ENCODE measurements at places on chromosomes 1 and 21. TPM values are rescaled to one million over a fixed set of nuclear protein-coding genes. Genes with fewer than 3 reads are reported as not detected.

DNA sequence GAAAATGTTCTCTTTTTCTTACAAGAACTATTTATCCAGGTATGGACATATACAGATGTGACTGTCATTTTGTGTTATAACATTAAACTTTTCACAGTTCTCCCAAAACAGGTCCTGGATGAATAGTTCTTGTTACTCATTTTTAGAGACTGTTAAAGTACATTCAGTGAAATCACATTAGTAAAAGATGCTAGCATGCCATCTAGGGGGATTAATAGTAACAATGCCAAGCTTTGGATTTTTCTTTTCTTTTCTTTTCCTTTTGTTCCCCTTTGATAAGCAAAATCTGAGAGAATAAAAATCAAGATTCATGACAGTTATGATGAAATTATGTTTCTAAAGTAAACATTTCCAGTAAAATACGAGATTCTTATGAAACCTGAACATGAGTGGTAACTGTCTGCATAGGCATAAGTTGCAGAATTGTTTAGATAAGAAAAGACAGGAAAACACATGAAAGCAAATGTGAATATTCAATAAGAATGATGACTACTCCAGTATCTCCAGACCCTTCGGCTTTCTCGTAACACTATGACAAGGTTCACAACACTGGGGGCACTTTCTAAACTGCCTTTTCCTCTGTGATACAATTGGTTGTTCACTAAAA, 77.5 kb downstream of the TPR start:
- no peak for DNase-seq
- H3K4me3 ChIP-seq: no peak overlapping the region
- no peak overlapping the region for H3K27ac ChIP-seq
- H3K36me3 ChIP-seq: no peaks in the 10 kb centered on the region
- H3K4me1 ChIP-seq: no peaks in the 10 kb centered on the region
- no peaks in the 10 kb centered on the region for H3K27me3 ChIP-seq

DNA sequence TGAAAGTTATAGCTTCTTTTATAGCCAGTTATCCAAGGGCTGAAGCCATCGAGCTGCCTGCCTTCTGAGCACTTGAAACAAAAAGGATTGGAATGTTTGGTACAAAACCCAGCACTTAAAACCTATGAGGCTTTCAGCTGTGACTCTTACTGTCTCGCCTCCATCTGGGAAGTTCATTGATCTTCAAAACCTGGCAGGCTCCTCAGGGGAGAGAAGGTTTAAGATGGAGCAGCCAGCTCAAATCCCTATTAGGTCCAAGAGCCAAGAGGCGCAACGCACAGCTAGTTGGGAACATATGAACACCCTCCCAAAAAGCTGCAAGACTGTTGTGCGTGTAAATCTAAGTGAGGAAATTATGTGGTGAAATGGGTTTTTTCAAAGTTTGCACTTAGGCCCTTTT, 33.4 kb downstream of the BACE2 start:
- no peaks in the 10 kb centered on the region for H3K36me3 ChIP-seq
- no peak overlapping the region for H3K4me3 ChIP-seq
- no peak for DNase-seq
- no peak overlapping the region for H3K27ac ChIP-seq
- no peaks in the 10 kb centered on the region for H3K27me3 ChIP-seq

DNA sequence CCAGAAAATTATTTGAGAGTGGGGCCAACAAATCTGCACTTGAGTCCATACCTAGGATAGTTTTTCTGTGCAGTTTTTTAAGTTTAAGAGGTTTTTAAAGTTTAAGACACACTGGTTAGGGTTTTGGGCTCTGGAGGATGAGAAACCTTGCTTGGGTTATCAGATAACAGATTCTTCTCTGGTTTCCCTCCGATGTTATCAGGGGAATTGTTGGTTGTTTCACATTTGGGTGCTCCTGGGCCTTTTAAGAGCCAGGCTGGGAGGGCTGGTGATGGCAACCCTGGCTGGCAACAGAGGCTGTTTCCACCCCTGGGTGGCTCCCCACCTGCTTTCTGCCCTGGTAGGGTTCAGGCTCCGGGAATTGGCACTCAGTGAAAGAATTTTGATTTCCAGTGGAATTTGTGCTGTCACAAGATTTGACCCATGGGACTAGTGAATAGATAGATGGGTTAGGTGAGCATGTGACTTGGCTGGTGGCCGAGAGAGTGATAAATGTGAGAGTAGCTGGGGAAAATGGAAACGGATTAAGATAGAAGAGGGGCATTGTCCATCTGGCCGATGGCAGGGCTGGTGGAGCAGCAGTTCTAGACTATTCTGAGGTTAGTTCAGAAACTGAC, 14.8 kb downstream of the VANGL1 start:
- H3K27me3 ChIP-seq: no peaks in the 10 kb centered on the region
- H3K36me3 ChIP-seq: peaks cover 3% of the 10 kb centered on the region
- no peak for DNase-seq

The OLIG1 gene
- not detected for total RNA-seq

DNA sequence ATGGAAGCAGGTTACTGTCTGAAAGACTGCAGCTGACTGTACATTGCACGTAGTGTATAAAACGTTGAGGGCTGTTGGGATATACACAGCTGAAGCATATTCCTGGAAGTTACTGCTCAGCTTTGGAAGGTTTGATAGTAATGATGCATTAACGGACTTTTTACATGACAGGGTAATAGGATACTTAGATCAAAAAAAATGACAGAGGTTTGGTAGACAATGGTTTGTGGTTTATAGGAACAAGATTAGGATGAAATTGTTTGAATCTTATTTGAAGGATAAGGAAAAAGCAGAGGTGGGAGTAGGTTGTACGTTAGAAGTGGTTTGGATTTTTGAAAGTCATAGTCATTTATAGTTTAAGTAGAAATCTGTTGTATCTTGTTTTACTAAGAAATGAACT, 33.0 kb downstream of the ADGRL2 start:
- no peak for DNase-seq
- H3K27me3 ChIP-seq: no peaks in the 10 kb centered on the region
- peaks cover 8% of the 10 kb centered on the region for H3K4me1 ChIP-seq
- no peak overlapping the region for H3K27ac ChIP-seq
- H3K4me3 ChIP-seq: no peak overlapping the region

DNA sequence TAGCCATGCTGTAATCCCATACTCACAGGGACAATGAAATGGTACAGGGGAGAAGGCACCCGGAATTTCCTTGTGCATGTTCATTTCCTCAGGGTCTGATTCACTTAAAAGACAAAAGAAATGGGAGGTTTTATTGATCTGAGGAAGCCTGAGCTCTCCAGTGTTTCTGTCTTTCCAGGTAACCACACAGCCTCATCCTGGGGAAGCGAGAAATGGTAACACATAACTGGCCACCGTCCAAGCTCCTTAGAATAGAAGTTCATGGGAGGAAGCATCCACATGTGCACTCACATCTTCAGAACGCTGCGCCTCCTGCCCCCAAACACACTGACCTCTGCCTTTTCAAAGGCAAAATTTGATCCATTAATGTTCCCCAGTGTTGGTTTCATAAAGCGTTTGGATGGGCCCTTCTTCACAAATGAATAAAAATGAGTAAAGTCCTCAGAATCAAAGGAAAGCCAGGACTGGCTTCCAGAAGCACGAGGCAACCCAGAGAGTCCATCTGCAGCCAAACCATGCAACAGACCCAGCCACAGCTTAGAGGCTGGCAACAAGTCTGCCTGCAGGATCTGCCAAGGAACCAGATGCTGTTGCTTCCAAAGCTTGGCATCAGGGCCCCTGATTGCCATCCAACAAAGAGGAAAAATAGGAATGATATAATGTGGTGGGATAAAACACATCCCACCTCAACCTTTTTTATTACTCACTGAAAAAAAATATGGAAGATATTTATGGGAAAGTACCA, 120.3 kb downstream of the ZBTB18 start:
- no peaks in the 10 kb centered on the region for H3K27me3 ChIP-seq
- no peaks in the 10 kb centered on the region for H3K4me1 ChIP-seq
- H3K36me3 ChIP-seq: no peaks in the 10 kb centered on the region
- peak; percentile 30 for DNase-seq

- no peak for DNase-seq
- H3K4me3 ChIP-seq: no peak overlapping the region
- H3K4me1 ChIP-seq: no peaks in the 10 kb centered on the region
- H3K27me3 ChIP-seq: peaks cover 8% of the 10 kb centered on the region
Measured at GRCh38 chr1:54971317-54971791, 9.1 kb upstream of the TMEM61 start.

- no peak for DNase-seq
- no peaks in the 10 kb centered on the region for H3K36me3 ChIP-seq
- H3K4me3 ChIP-seq: no peak overlapping the region
- H3K27me3 ChIP-seq: no peaks in the 10 kb centered on the region
- peaks cover 4% of the 10 kb centered on the region for H3K4me1 ChIP-seq
Measured at GRCh38 chr1:28173980-28174297, 2.6 kb downstream of the PTAFR start.

DNA sequence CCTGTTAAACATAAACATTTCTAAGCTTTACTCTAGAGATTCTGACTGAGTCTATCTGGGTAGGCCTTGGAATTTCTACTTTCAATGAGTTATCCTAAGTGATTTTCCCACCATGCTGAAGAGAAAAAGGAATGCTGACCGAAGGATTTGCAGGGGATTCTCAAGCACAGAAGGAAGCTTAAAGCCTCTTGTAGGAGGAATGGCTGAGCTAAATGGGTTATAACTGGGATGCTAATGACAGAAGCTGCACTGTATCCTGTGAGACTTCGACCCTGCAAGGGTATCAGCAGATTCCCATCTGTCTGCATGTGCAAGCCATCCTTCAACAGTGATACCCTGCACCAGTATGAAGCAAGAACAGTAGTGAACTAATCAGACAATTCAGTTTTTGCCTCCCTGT, 35.4 kb downstream of the SLC35D1 start:
- no peak for DNase-seq
- no peak overlapping the region for H3K4me3 ChIP-seq
- H3K4me1 ChIP-seq: peaks cover 15% of the 10 kb centered on the region

GRCh38 chr1:91511386-91511785, 10.7 kb downstream of the CDC7 start:
- H3K36me3 ChIP-seq: no peaks in the 10 kb centered on the region
- H3K4me1 ChIP-seq: no peaks in the 10 kb centered on the region
- DNase-seq: no peak
- H3K4me3 ChIP-seq: no peak overlapping the region

- no peaks in the 10 kb centered on the region for H3K4me1 ChIP-seq
- no peak overlapping the region for H3K27ac ChIP-seq
- H3K36me3 ChIP-seq: no peaks in the 10 kb centered on the region
- H3K27me3 ChIP-seq: no peaks in the 10 kb centered on the region
Measured at GRCh38 chr1:198788561-198789064, 149.8 kb downstream of the PTPRC start.

The PRKACB gene
- 48.9 TPM for total RNA-seq

DNA sequence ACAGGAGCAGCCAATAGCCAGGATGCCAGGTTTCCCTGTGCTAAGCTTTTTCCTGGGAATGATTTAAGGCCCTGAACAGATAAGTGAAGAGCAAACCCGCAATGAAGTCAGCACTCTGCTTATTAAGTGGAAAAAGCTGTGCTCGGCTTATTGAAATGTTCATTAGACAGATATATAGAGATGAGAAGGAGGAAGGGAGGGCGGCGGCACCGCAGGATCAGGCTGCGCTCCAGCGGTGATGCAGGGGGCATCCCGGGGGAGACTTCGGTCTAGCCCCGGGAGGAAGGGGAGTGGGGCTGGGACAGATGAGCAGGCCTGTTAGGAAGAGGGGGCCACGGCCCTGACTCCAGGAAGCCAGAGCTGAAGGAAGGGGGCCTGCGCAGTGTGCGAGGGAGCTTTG, 115.0 kb downstream of the TMEM53 start:
- no peaks in the 10 kb centered on the region for H3K27me3 ChIP-seq
- DNase-seq: no peak
- H3K36me3 ChIP-seq: no peaks in the 10 kb centered on the region
- no peak overlapping the region for H3K27ac ChIP-seq
- H3K4me3 ChIP-seq: no peak overlapping the region

DNA sequence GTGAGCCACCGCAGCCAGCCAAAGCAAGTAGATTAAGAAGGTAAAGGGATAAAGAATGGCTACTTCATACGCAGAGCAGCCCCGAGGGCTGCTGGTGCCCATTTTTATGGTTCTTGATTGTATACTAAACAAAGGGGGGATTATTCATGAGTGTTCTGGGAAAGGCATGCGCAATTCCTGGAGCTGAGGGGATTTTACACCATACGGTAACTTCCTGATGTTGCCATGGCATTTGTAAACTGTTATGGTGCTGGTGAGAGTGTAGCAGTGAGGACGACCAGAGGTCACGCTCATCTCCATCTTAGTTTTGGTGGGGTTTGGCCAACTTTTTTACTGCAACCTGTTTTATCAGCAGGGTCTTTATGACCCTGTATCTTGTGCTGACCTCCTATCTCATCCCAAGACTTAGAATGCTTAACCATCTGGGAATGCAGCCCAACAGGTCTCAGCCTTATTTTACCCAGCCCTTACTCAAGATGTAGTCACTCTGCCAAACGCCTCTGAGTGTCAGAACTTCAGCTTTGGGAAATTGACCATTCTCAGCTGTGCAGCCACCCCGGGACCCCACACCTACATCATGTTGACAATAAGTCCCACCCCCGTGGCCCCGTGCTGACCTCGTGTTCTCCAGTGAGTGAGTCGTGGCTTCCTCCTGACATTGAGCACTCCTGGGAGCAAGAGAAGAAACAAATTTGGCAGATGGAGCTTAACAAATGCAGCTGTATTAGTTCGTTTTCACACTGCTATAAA, 149.4 kb upstream of the COL6A1 start:
- H3K27ac ChIP-seq: no peak overlapping the region
- no peaks in the 10 kb centered on the region for H3K36me3 ChIP-seq
- peaks cover 8% of the 10 kb centered on the region for H3K4me1 ChIP-seq
- no peak overlapping the region for H3K4me3 ChIP-seq
- no peaks in the 10 kb centered on the region for H3K27me3 ChIP-seq
